Activated CD4-positive, alpha-beta T cell treated with anti-CD3 and anti-CD28 coated beads, Interleukin-2, amount 10 ng/mL, durations not matched to agents 7 days and 5 days (primary cell): ENCODE measurements at places on chromosomes 7 and 10. TPM values are rescaled to one million over a fixed set of nuclear protein-coding genes. Genes with fewer than 3 reads are reported as not detected.

PDLIM1 gene
- 17.4 TPM for total RNA-seq

GRCh38 chr10:51706225-51706624 is 6.8 kb upstream of the CSTF2T start:
- no peak for DNase-seq

DNA sequence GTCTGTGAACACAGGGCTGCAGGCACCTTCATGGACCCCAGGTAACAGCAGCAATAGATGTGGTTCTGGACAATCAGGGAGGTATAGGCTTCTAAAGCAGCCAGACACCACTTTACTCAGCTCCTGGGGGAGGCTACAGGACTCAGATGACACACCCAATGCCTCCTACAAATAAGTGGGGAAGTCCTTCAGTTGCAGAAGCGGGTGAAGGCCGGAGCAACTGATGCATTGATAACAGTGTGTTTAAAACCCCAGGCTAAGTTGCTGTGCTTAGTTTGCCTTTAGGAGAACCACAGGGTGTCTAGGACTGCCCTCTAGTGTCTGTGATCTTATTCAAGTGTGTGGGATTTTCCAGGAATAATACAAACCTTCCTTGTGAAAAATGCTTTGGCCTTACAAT is 5.9 kb upstream of the ITGA8 start:
- no peak for DNase-seq

DNA sequence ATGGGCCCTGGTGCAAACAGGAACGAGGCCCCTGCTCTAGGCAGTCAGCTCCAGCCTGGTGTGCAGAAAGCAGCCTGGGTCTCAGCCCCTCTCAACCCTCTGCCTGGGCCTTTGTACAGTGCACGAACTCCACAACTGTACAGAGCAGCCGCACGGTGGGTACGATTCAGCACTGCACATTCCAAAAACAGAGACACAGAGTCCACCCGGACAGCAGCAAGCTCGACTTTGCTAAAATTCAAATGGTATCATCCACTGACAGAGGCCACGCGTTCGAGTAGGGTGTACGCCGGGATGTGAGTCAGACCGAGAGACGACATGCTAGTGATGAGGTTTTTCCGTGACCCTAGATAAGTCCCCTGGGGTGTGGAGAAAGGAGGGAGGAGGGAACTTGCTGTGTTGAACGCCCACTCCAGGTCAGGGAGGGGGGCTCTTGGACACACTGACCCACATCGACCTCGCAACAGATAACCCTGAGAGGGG is 65.6 kb upstream of the PDGFA start:
- DNase-seq: peak; percentile 40

GRCh38 chr10:130354573-130354954 is 218.4 kb downstream of the GLRX3 start:
- DNase-seq: no peak

- no peak for DNase-seq
Observed at GRCh38 chr7:45700556-45700955, 126.4 kb downstream of the ADCY1 start.

AASS gene
- total RNA-seq: 0.62 TPM

DNA sequence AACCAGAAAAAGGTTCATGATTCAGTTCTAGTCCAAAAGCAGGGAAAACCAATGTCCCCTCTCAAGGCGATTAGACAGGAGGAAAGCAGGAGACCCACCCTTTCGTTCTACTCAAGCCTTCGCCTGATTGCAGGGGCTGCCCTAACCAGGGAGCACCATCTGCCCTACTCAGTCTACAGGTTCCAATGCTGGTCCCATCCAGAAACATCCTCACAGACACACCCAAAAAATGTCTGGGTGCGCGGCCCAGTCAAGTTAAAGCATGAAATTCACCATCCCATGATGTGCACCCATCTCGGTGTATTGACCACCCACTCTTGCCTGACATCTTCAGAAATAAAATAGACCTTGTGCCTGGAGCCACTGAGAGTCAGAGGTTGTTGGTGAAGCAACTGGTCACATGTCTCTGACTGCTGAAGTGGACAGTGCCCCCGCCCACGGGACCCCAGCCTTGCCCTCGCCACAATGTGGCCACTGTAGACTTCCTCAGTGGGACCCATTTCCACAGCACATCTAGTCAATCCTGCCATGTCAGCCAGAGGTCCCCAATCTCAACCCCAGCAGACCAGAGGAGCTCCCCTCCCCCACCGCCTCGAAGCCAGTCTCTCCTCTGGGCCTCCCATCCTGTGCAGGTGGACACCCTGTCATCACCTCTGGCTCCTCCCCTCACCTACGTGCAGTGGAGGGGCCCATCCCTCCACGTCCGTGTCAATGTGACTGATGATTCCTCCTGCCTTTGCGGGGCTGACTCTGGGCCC is 116.3 kb upstream of the PPP2R2D start:
- DNase-seq: no peak

DNA sequence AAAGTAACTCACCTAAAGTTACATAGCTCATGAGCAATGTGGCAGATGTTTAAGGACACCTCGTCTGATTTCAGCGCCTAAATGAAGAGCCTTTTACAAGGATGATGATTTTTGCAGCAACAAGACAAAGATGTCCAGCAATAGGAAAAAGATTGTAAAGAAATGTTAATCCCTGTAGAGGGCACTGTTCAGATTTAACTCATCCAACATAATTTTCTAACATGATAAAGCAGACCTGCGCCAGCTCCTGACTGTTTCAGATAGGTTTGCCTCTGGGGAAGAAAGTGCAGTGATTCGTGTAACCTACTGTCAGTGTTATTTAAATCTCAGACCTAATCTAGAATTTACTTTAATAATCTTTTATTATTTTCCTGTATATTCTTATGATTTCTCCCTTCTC is 595.2 kb downstream of the AUTS2 start:
- DNase-seq: no peak

DNA sequence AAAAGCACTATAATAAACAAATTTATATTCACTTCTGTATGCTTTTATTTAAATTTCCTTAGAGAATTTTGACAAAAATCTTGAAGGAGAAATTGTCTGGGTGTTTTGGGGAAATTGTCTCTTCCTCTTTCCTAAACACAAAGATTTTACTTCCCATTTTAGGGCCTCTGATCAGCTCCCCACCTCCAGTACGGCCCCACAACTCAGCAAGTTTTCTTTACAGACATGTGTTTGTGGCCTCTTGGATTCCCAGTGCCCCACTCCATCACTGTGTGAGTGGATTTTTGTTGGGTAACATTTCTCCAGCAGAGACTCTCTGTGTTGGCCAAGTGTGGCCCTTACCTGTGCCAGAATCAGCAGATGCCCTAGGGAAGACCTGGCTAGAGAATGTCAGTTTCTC is 182.8 kb upstream of the CDC14C start:
- DNase-seq: no peak

DNA sequence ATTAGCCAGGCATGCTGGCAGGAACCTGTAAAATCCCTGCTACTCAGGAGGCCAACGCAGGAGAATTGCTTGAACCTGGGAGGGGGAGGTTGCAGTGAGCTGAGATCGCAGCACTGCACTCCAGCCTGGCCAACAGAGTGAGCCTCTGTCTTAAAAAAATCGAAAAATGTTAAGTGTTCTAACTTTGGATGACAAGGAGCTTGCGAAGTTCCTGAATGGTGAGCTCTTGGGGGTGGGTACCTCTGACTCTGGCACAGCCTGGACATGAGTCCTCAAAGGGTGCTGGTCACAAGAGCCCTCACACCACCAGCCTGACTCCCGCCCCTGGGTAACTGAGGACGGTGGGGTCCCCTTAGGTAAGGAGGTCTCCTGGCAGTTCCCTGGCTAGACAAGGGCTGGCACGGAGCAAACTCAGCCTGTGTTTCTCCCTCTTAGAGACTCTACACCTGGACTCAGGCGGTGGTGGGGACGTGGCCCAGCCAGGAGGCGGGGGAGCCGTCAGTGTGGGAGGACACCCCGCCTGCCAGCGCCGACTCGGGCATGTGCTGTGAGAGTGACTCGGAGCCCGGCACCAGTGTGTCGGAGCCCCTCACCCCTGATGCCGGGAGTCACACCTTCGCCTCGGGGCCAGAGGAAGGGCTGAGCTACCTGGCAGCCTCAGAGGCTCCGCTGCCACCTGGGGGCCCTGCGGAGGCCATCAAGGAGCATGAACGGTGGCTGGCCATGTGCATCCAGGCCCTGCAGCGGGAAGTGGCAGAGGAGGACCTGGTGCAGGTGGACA is 24.1 kb downstream of the AMZ1 start:
- DNase-seq: no peak

DNA sequence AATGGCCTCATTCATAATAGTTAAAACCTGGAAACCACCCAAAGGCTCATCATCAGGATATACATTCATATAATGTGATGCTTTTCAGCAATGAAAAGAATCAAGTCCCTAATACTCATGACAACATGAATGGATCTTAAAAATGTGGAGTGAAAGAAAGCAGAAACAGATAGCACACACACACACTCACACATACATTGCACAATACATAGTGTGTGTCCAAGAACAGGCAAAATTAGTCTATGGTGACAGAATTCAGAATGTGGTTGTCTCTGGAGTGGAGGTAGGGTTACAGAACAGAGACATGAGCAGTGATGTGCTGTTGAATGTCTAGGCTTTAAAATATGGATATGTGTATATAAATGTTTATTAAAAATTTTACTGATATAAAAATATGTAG is 419.9 kb upstream of the PCDH15 start:
- DNase-seq: no peak
